KBM-7 (cell line): ENCODE measurements at places on chromosomes 4 and X.

- DNase-seq = no peak
Observed at GRCh38 chr4:76381986-76382385, 39.0 kb downstream of the CCDC158 start.

DNA sequence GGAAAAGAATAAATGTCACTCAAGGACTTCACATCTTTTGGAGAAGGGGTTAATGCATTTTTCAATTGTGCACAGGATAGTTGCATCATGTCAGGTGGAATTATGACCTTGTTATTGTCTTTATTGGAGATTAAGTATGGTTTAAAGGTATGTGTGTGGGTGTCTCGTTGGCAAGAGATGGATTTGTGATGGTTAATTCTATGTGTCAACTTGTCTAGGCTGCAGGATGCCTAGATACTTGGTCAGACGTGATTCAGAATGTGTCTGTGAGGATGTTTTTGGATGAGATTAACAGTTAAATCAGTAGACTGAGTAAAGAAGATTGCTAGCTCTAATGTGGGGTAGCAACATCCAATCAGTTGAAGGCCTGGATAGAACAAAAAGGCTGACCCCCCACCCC is 42.2 kb upstream of the HSD17B10 start:
- DNase-seq = no peak

DNA sequence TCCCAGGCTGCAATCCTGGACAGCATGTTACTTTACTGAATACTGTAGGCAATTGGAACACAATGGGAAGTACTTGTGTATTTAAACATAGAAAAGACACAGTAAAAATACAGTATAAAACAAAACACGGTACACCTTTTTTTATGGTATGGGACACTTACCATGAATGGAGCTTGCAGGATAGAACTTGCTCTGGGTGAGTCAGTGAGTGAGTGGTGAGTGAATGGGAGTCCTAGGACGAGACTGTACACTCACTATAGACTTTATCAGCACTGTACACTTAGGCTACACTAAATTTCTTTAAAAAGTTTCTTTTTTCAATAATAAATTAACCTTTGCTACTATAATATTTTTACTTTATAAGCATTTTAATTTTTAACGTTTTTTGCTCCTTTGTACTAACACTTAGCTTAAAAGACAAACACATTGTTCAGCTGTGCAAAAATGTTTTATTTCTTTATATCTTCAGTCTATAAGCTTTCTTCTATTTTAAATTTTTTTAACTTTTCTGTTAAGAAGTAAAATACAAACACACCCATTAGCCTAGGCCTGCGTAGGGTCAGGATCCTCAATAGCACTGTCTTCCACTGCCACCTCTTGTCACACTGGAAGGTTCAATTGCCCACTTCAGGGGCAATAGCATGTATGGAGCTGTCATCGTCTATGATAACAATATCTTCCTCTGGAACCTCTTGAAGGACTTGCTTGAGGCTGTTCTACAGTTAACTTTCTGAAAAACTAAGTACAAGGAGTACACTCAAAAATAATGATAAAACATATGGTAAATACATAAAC is 293.5 kb upstream of the FSTL5 start:
- no peak for DNase-seq

DNA sequence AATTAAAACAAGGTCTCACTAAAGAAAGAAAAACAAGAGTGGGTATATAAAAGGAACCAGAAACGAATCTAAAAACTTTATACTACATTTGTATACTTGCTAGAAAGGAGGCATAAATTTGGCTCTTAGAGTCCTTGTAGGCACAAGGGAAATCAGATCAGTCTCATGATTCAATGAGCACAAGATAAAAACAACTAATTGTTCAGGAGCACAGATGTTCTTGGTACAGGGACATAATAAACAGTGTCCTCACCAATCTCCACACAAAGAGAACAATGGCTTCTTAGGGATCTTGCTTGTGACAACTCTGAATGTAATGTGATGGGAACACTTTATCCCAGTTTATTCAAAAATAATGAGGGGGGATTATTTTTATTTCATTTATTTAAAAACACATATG is 28.3 kb downstream of the TMEM144 start:
- DNase-seq = no peak

- no peak for DNase-seq
Observed at GRCh38 chr4:67550857-67551256, 5.6 kb upstream of the CENPC start.

DNA sequence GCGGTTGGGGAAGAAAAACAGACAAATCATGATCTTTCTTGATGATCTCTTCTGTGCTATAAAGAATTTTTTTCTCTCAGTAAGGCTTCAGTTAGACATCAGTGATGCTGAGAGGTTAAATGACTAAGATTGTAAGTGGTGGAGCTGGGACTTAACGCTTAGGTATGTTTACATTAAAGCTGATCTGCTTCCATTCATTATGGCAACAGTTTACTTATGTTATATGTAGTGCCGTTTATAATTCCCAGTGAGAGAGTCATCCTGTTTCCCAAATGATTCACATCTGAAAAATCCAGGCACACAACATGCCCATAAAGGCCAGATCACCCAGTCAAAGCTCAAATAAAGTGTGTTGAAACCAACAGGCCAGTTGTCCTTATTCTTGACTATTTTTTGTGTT is 50.1 kb downstream of the CENPVL3 start:
- no peak for DNase-seq

- no peak for DNase-seq
Observed at GRCh38 chrX:130560544-130560943, 158.8 kb downstream of the RBMX2 start.

DNA sequence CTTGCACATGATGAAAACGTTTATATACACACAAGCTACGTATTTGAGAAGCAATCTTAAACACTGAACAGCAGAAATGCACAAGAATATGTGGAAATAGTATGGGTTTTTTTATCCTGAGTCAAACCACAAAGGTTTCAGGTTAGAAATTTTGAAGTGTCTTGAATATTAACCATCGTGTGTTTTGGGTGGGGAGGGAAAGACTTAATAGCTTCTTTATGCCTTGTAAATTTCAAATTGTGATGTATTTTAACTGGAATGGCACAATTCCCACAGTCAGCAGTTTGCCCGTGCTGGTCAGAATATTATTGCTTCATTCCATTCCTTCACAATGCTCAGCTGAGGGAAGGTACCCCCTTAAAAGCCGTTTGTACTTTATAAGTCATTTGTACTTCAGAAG is 67.4 kb upstream of the WDR1 start:
- no peak for DNase-seq

- no peak for DNase-seq
Observed at GRCh38 chrX:123121241-123121640, 62.8 kb upstream of the GRIA3 start.

GRCh38 chrX:82591421-82591820 is 916.7 kb upstream of the POU3F4 start:
- DNase-seq = no peak

DNA sequence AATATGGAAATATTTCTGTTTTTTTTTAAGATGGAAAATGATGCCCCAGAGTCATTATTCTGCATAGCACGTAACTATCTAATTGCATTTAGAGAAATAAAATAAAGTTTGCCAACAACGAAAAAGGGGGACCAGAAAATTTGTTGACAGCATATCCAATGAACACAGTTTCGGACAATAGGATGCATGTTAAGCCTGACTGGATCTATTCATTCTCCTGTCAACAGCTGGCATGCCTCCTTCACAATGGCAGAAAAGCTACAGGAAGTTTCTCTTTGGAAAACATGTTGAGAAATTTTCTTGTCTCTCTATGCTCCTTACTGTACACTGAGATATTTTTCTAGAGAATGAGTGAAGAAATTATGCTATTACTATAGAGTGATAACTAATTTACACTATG is 262.5 kb downstream of the GRID2 start:
- DNase-seq = no peak

GRCh38 chrX:149848855-149849254 is 32.1 kb upstream of the MAGEA8 start:
- no peak for DNase-seq

DNA sequence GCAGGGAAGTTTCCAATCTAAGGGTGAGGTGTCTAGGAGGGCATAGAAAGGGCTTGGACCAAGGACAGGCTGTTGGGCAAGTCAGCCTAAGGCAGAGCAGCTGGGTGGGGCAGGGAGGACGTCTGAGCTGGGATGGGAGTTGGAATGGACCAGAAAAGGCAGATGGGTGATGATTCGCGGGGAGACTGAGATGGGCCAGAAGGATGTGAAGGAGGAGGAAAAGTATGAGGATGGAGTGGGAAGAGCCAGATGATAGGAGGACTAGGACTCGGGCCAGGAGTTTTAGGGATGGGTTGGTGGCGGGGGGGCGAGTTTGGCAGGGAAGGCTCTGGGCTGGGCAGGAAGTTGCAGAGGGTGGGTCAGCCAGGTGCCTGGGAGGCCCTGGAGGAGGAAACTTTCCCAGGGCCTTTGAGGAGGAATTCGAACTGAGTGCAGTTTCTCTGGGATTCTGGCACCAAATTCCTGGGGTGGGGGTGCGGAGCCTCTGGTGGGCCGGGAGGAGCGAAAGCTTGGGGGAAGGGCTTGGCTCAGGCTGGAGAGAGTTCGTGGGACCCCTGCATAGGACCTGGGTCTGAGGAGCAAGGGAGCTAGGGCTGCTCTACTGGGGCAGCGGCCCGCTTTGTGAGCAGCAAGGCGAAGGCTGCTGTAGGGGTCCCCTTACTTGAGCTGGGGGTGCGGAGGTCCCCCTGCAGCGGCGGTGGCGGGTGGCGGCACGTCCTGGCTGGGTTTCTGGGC is 8.7 kb upstream of the TIMP1 start:
- DNase-seq = peak; percentile 21

DNA sequence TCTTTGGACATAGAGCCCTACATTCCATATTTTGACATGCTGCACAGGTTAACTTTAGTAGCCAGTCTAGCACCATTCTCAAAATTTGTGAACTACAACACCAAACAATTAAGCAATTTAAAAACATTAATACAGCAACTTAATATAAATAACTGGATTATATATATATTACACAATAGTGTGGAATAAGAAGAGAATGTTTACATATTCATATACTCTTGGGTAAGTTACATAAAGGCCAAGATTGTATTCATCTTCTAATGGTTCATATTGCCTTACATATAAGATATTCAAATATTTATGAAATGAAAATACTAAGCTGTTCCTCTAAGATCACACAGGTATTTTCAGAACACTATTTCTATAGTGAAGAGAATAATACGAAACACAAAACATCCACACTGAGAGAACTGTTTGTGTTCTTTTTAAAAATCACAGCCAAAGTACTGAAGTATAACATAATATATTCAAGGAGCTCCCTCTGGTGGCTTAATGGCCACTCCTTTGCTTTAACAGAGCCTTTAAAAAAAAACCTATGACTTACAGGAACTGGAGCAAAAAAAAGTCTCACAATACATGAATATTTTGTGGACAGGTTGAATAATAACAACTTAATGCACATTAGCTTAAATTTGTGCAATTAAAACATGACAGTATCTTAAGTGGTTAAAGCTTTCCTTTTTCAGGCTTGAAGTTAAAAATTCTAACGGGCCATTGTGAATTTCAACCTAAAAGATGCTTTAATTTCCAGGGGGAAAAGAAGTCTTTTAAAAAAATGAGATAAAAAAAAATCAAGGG is 46.2 kb downstream of the NEK1 start:
- DNase-seq = peak; percentile 67

- no peak for DNase-seq
Observed at GRCh38 chrX:68746988-68747387, 81.8 kb upstream of the EFNB1 start.

GRCh38 chr4:71713611-71714203 is 70.2 kb downstream of the GC start:
- DNase-seq = peak; percentile 47

GRCh38 chr4:180333162-180333561 is 1910.0 kb upstream of the TENM3 start:
- DNase-seq = no peak

GRCh38 chrX:68175562-68175961 is 257.7 kb downstream of the OPHN1 start:
- DNase-seq = no peak

GRCh38 chr4:110635163-110635865 is 12.4 kb upstream of the PITX2 start:
- no peak for DNase-seq

GRCh38 chrX:1147611-1148515 is 64.6 kb downstream of the CRLF2 start:
- DNase-seq = no peak

DNA sequence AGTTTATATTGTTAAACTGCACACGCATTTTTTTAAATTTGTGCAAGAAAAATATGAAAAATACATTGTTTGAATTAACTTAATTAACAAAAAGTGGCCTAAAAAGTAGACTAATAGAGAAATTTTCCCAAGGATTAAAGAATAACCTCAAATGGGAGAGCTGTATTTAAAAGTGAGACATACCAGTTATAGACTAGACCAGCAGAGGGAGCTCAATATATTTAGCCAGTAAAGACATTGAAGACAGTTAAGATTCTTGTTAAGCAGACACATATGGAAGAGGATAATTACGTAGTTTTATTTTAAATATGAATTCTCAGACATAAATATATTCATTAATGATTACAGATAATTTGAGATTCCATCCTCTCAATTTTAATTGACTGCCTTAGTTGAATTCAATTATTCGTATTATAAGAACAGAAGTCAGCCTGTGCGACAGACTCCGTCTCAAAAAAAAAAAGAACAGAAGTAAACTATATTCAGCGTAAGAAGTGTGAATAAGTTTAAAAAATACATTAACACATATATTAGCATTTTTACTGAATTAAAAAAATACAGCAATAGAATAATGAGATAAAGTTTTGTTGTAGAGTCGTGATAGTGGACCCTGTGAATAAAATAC is 64.8 kb downstream of the GLRA3 start:
- DNase-seq = peak; percentile 33

DNA sequence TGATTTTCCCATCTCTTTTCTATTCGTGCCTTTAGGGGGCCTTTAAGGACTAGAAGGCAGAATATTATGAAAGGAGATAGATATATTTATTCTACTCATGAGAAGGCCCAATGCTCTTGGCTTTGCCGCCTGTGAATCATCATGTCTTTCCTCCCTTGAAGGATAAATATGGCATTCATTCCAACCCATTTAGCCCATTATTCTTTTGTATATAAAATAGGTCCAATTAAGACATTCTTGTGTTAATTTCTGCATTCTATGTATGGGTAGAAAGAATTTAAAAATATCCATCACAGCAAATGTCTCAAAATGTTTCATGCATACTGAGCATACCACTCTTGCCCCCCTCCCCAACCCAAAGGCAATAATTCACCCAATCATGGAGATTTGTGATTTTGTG is 115.1 kb downstream of the AFF2 start:
- no peak for DNase-seq

GRCh38 chr4:61714387-61714911 is 514.3 kb downstream of the ADGRL3 start:
- DNase-seq = no peak

DNA sequence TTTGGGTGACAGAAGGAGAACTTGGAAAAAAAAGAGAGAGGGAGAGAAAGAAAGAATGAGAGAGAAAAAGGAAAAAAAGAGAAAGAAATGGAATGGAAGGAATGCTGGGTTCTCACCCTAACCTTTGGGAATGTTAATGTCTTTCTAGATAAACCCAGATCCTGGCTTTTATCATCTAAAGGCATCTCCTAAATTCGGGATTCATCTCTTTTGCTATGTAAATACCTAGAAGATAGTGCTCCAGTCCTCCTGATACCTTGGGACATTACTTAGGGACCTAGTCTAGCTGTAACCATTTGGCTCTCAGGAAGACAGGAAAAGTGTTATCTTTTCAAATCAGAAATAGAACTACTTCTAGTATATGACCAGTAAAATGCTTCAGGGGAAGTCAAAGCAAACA is 15.8 kb upstream of the SPCS3 start:
- no peak for DNase-seq
